Spleen (tissue), 13 donors: ENCODE measurements at places on chromosomes 12 and 14.
A peak's percentile ranks its signal among the peaks of the same experiment; 100 is the strongest.

GRCh38 chr12:85092814-85093370, 56.7 kb downstream of the LRRIQ1 start:
- no peak for DNase-seq

DNA sequence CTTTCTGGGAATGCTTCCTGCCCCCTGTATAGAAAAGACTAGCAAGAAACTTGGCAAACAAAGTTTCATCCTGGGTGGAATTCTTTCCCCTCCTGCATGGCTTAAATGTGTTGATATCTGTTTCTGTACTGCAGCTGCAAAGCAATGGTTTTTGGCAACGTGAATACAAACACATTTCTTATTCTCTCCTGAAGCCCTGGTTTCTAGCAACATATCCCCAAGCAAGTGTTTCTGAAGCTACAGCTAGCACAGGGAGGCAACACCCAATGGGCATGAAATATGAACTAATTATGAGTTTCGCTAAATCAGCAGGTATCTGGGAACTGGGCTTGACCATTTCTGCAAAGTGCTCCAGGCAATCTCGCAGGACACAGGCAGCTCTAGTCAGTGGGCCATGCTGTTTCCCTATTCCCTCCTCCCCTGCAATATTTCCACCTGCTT, 392.3 kb upstream of the TMPO start:
- no peak for DNase-seq

GRCh38 chr12:47053961-47054360, 25.5 kb upstream of the PCED1B start:
- no peak for DNase-seq

- no peak for DNase-seq
Observed at GRCh38 chr12:94690198-94690771, 39.9 kb upstream of the TMCC3 start.

DNA sequence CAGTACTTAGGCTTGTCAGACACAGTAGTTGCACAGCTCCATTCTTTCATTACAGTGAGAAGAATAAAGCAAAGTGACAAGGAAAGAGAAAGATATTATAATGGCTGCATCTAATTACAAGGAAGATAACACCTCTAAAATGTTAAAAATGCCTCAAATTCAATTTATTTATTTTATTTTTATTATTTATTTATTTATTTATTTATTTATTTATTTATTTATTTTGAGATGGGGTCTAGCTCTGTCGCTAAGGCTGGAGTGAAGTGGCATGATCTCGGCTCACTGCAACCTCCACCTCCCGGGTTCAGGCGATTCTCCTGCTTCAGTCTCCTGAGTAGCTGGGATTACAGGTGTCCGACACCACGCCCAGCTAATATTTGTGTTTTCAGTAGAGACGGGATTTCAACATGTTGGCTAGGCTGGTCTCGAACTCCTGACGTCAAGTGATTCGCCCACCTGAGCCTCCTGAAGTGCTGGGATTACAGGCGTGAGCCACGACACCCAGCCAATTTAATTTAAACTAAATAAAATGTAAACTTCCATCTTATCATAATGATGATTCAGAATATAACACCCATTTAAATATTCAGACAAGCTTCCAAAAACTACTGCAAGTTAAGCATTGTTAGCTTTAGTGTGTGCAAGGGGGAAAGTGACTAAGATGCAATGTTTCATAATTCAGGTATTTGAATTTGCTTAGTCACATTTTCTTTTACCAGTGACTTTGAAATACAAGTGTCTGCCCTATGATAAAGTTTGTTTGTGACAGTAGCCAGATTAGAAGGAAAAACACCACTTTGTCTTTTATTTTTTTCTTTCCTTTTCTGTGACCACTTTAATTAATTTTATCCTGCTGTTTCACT, 2.4 kb upstream of the CFAP54 start:
- DNase-seq = no peak

DNA sequence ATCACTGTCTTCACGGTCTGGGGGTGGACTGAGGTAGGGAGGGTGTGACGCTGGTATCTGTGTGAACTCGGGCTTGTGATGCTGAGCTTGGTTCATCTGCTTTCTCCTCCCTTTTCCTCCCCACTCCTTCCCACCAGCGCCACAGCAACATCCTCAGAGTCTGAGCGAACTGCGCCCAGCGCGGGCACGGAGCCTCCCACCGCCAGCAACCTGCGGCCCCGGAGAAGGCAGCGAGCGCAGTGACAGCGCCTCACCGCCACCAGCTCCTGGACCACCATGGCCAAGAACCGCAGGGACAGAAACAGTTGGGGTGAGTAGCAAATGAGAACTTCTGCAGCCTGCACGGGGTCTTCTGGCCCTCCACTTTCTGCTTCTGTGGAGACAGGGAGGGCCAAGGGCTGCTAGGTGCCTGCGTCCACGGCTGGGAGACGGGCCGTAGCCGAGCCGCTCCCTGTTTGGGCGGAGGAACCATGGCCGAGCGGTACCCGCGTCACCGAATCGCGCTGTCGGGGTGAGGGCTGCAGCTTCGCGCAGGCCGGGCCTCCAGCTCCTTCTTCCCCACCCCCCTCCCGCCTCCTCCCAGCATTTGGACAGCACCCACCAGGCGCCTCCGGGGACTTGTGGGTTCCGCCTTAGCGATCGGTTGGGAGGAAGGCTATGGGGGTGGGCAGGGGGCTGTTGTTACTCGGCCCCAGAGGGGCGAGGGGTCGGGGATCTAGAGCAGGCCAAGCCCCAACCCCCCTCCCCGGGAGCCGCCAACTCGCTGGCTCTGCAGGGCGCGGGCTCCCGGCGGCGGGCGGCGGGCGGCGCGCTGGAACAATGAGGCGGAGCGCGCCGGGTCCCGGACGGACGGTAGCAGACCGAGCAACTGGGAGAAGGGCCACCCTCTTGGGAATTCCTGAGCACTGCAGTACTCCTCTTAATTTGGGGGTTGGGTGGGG, at the start of gene ATL1:
Gene ATL1 (plus strand): TSS at position 156 of the 941 bp plus-strand sequence. CDS start 121 bp downstream, at position 277.
- peak; percentile 86 for DNase-seq

GRCh38 chr12:107523775-107524535, 161.6 kb upstream of the PWP1 start:
- DNase-seq = no peak
